MV-4-11 (cell line): ENCODE measurements at places on chromosomes 3 and 15.

GRCh38 chr3:46221938-46222337, 13.8 kb upstream of the CCR1 start:
- DNase-seq: no peak

- no peak for DNase-seq
Observed at GRCh38 chr3:165544432-165544831, 292.8 kb downstream of the BCHE start.

GRCh38 chr3:71710906-71711494, 14.2 kb downstream of the EIF4E3 start:
- DNase-seq: peak; percentile 69

DNA sequence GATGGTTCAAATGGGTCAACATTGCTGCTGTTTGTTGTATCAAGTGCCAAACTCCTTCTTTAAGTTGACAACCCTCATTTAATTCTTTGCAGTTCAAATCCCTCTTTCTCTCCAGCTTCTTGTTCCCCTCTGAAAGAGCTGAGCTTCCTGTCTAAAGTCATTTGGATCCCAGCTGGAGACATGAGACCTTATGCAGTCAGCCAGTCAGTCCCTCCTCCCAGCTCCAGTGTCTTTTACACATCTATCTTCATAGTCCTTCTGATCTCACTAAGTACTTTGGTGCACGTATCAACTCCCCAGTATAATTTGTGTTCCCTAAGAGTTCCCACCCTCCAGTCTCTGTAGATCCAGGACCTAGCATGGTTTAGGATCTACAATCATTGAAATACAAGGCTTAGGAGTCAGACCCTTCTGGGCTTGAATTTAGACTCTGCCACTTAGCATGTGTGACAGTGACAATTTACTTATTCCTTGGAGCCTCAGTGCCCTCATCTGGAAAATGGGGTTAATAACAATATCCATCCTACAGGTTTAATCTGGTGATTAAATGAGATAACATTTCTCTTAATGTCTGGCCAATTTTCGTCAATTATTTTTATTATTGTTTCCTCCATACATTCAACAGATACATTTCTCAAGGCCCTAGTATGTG, 102.8 kb upstream of the SEMA6D start:
- no peak for DNase-seq

DNA sequence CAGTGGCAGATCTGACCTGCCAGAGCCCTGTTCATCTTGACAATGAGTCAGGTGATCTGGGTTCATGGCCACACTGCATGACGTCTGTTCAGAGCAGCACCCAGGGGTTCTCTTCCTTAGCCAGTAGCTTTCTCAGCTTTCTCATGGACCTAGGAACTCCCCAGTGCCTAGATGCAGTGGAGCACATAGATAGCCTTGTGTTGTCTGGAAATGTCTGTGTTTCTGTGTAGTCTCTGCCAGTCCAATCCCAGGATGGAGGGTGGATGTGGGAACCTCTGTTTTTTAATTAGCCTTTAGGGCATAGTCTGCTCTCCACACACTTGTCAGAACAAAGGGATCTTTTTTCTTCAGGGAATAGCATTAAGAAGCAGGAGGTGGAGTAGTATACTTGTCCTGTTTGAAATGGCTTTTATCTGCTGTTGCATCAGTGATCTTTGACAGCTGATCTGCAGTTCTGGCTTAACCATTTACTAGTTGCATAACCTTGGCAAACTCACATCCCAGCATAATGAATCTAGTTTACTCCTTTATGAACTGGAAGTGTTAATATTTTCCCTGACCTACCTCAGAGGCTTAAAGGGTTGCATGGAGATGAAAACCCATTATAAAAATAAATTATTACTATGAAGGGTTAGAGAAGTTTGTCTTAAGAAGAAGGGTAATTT, 16.1 kb upstream of the CACNA1D start:
- DNase-seq: no peak

DNA sequence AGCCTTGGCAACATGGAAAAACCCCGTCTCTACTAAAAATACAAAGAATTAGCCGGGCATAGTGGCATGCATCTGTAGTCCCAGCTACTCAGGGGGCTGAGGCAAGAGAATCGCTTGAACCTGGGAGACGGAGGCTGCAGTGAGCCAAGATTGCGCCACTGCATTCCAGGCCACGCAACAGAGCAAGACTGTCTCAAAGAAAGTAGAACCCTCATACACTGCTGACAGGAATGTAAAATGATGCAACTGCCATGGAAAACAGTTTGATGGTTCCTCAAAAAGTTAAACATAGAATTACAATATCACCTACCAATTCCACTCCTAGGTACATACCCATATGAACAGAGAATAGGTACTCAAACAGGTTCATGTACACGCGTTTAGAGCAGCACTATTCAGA, 158.9 kb downstream of the TBC1D5 start:
- peak; percentile 36 for DNase-seq

- no peak for DNase-seq
Observed at GRCh38 chr3:6421666-6422445, 439.1 kb upstream of the GRM7 start.

GRCh38 chr3:192275741-192276355, 451.5 kb downstream of the FGF12 start:
- no peak for DNase-seq

DNA sequence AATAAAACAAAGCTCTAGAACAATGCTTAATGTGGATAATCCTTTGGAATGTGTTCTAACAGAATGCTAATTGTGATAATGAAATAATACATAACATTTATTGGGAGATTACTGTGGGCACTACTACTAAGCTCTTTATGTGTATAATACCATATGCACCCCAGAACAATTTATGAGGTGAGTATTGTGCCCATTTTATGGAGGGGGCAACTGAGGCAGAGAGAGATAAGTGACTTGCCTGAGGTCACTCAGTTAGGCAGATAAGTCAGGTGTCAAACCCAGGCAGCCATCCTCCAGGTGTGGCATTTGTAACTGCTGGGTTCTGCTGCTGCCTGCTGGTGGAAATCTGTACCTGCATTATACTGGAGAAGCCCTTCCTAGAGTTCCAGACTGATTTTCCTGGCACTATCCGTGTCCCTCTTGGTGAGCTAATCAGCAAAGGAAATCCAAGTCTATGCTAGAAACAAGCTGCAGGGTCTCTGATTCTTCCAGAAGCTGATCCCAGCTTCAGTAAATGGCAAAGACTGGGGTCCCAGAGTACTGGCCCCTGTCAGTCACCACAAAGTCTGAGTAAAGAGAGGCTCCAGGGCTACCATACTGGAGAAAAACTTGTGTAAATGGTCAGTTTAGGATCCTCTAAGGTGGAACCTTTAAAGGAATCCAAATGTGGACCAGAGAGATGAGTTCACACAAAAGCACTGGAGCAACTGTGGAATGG, 22.6 kb upstream of the RBP1 start:
- DNase-seq: no peak

GRCh38 chr15:69903470-69904469, 193.9 kb downstream of the TLE3 start:
- no peak for DNase-seq

DNA sequence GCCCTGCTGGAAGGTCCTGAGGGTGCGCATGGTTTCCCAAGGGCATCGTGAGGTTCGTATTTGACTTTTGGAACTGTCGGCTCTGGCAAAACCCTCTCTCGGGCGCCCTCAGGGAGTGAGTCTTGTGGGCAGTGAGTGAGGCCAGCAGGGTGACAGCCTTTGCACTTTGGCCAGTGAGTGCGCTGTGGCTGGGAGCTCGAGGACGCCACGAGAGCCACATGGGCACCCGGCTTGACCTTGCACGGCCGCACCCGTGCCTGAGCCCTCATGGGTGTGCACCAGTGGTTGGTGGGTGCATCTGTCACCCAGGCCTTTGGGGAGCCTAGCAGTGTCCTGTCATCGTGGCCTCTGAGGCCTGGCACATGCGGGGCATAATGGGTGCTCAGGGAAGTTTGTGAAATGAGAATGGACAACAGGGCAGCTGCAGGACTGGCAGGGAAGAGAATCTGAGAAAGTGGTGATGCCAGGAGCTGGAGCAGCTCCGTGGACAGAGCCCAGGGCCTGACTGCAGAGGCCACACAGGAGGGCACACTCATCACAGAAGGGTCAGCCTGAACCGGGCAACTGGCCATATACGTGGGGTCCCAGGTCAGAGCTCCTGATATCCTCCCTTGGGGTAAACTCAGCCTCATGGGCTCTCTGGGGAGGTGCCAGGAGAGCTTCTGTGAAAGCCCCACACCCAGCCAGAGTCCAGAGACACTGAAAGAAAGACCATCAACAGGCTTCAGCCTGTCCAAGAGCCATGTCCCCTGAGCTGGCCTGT, 30.4 kb upstream of the SNRPA1 start:
- no peak for DNase-seq

- DNase-seq: no peak
Observed at GRCh38 chr3:129522953-129523352, 5.5 kb upstream of the RHO start.
